ENCODE measurements at places on chromosomes 5 and 9. TPM values are rescaled to one million over a fixed set of nuclear protein-coding genes. Genes with fewer than 3 reads are reported as not detected.

DNA sequence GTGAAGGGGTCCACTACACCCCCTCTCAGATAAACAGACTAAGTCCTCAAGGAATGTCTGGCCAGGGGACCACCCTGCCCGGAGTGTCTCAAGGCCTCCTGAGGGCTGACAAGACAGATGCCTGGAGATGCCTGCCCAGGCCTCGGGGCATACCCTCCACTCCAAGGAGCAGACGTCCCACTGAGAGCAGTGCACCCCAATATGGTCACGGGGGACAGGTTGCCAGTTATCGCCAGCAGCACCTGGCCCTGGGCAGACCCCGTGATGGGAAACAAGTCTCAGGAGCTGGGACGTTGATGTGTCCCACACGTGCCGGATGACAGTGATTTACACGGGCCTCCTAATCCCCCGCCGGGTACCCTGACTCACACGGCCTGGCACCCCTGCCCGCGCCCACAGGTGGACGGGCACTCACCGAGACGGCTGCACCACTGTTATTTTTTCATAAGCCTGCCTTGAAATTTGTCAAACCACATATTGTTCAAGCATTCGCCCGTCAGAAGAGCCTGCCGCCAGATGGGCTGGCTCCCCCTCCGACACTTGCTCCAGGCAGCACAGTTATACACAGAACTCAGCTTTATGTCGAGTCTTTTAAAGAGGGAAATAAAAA is 43.9 kb downstream of the BARX1 start:
- DNase-seq = no peak

- peak; percentile 29 for DNase-seq
Measured at GRCh38 chr9:2157277-2158110, 142.3 kb downstream of the SMARCA2 start.

DNA sequence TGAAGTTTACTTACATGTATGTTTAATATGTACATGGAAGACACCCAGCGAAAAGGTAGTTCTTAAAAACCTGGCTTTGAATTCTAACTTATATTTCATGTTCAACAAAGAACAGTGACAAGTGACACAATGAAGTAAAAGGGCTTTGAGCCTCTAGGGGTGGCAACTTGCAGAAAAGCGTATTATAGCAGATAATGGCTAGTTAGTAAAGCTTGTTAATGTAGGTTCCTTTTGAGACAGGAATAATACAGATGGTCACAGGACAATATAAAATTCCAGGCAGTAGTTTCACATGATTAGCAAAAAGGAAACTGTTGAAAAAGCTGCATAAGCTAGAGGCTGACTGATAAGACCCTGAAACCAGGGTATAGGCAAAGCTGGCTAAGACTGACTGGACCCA is 132.4 kb upstream of the FTMT start:
- no peak for DNase-seq

GRCh38 chr5:148729182-148729581 is 74.9 kb upstream of the HTR4 start:
- DNase-seq = no peak

DNA sequence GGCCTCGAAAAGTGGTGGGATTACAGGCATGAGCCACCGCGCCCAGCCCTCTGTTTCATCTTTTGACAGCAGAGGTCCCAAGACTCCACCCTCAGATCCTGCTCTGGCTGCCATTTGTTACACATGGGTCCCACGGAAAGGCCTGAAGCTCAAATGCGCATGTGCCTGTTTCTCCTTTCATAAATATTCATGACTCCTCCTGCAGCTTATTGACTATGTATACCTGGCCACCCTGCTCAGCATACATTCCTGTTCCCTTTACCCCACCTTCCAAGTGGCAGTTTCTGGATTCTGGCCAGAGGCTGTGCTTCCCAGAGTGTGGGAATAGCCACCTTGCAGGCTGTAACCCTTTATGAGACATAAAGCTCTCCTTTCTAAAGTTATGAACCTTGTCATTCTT is 46.5 kb downstream of the AUH start:
- DNase-seq = no peak

- DNase-seq = no peak
Measured at GRCh38 chr5:172078726-172079345, 72.4 kb upstream of the FBXW11 start.

- no peak for DNase-seq
Measured at GRCh38 chr5:158570502-158570901, 529.2 kb downstream of the EBF1 start.

- no peak for DNase-seq
Measured at GRCh38 chr9:121671612-121672155, 20.2 kb downstream of the DAB2IP start.

GRCh38 chr5:56625541-56625940 is 189.8 kb upstream of the MAP3K1 start:
- DNase-seq = no peak

- no peak for DNase-seq
Measured at GRCh38 chr5:96743805-96744204, 63.9 kb downstream of the ERAP1 start.

Gene TEX48
- total RNA-seq = not detected

Gene SLC34A1
- total RNA-seq = not detected

Gene PCDHGC4
- total RNA-seq = 0.42 TPM
